ENCODE measurements at places on chromosomes 13 and 19.

GRCh38 chr19:2043251-2043641 is 7.8 kb downstream of the MKNK2 start:
- DNase-seq = no peak

GRCh38 chr13:111213964-111214726 is 99.0 kb downstream of the ARHGEF7 start:
- DNase-seq = no peak

GRCh38 chr13:91348906-91349435 is 1.5 kb downstream of the MIR17HG start:
- DNase-seq = peak; percentile 94

DNA sequence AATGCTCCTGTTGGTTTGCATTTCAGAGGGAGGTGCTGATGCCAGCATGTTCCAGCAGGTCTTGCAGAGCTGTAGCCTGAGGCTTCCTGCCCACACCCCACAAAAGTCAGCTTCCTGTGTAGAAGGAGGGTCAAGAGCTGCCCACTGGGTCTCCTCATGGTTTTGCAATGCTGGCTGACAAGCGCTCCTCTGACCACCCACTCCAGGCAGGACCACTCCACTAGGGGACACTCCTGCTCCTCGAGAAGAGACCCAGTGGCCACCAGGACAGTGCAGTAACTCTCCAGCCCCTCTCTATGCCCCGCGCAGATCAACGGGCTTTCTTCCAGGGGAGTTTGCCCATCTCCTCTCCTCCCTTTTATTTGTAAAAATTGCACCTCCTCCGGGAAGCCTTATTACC is 72.9 kb upstream of the UQCRFS1 start:
- no peak for DNase-seq

GRCh38 chr19:17888260-17888659 is 16.5 kb downstream of the SLC5A5 start:
- DNase-seq = no peak

GRCh38 chr13:97235549-97236231 is 13.6 kb downstream of the MBNL2 start:
- no peak for DNase-seq

GRCh38 chr19:41159881-41160280 is 33.1 kb upstream of the CYP2S1 start:
- no peak for DNase-seq

DNA sequence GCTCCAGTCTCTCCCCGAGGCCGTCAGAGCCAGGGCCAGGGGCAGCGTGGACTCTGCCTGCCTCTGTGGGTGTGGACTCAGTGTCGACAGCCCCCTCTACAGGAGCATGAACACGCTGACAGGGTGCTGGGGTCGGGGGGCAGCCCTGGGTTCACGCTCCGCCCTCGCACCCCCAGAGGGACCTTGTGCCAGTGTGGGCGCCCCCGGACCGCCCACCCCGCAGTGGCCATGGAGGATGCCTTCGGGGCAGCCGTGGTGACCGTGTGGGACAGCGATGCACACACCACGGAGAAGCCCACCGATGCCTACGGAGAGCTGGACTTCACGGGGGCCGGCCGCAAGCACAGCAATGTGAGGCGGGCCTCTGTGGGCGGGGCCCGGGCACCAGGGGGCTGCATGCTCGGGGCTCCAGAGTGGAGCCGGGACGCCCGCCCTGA is 8.3 kb downstream of the TRPM4 start:
- DNase-seq = no peak

DNA sequence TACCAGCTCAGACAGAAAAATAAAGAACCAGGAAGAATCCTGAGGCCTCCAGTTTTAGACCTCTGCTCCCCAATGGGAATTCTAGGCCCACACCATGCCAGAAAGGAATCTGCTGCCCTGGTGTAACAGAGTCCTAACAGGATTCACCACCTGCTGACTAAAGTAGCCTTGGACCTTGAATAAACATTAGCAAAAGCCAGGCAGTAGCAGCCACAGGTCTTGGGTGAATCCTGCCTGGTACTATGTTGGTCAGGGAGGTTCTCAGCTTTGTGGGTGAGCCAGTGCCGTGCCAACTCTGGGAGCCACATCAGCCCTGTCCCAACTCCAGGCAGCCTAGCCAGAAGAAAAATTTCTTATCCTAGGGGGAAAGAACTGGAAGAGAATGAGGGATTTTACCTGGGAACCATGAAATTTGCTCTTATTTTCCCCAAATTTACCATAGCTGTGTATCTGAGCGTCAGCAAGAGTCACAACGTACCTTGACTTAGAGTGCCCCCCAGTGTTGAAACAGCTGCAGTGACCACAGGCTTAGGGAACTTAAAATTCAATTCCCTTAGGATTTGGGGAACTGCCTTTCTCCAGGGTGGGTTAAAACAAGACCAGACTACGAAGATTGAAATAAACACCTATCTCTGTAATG is 1895.6 kb upstream of the PRR20A start:
- no peak for DNase-seq

DNA sequence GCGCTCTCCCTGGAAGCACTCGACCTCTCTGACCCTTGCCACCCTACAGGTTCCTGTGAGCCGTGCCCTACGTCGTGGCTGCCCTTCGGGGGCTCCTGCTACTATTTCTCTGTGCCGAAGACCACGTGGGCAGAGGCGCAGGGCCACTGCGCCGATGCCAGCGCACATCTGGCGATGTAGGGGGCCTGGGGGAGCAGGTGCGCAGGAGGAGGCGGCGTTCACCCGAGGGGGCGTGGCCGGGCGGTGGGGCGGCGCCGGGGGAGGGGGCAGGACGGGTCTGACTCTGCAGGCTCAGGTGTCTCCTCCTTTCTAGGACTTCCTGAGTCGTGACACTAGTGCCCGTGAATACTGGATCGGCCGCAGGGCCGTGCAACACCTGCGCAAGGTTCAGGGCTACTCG is 26.4 kb downstream of the CLEC4M start:
- DNase-seq = peak; percentile 22

Data from activated naive CD4-positive, alpha-beta T cell treated with Interleukin-2 at 50 U/mL for 16 hours (primary cell).